ENCODE measurements at places on chromosomes 16 and 17.
A peak's percentile ranks its signal among the peaks of the same experiment; 100 is the strongest.

GRCh38 chr16:71573387-71574094 is 3.4 kb downstream of the TAT start:
- no peak for DNase-seq

- DNase-seq: no peak
These were observed 35.8 kb downstream of the TEKT5 start for GRCh38 chr16:10658943-10659342.

GRCh38 chr17:42584880-42585279 is 7.4 kb upstream of the PSMC3IP start:
- no peak for DNase-seq

DNA sequence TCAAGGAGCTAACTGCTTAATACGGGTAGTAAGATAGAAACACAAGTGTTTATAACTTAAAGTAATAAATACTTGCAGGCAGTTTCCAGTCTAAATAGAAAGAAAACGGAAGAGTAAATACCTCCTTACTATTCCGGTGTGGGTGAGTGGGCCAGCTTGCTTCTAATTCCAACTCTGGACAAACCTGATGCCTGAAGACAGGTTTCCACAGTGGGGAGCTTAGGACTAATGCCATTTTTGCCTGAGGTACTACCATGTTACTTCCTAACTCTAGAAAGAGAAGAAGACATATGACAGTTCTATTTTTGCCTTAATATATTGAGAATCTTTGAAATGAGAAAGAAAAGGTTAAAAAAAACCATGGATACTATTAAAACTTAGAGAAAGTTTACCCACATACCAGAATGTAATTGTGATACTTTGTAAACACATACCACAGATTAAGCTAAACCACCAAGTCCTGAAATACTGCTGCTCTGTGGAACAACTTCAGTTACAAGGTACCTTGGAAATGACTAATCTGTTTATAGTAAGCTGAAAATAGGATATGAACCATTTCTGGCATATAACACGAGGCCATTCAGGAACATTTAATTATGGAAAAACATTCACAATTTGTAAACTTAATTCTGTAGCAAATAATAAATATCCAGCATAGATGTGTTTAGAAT is 70.2 kb downstream of the ZZEF1 start:
- DNase-seq: no peak

DNA sequence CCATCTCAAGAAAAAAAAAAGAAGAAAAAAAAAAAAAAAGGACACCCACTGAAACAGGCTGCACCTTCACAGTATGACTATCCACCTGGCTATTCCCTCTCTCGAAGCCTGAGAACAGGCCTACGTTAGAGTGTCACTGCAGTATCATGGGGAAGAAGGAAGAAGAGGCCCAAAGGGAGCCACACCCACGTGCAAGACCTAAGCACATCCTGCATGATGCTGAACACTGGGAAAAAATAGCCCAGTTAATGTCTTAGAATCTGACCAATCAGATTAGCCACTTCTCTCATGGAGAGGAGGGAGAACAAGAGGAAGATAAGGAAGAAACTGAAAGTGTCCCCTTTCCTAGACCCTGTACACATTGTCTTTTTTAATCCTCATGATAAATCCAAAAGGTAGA is 19.5 kb upstream of the MED13 start:
- DNase-seq: no peak

DNA sequence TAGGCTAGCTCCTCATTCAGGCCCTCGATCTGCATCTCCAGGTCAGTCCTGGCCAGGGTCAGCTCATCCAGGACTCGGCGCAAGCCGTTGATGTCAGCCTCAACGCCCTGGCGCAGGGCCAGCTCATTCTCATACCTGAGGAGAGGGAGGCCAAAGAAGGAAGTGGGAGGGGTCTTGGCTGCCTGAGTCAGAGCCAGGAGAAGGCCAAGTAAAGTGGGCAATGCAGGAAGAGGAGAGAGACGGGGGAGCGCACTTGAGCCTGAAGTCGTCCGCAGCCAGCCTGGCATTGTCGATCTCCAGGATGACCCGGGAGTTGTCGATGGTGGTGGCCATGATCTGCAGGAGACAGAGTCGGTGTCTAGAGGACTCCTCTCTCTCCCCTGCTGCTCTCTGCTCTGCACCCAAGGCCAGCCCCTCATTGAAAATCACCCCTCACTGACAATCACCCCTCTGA is 1.8 kb downstream of the KRT15 start:
- no peak for DNase-seq

- DNase-seq: no peak
These were observed 2.0 kb downstream of the SMIM22 start for GRCh38 chr16:4796982-4797804.

DNA sequence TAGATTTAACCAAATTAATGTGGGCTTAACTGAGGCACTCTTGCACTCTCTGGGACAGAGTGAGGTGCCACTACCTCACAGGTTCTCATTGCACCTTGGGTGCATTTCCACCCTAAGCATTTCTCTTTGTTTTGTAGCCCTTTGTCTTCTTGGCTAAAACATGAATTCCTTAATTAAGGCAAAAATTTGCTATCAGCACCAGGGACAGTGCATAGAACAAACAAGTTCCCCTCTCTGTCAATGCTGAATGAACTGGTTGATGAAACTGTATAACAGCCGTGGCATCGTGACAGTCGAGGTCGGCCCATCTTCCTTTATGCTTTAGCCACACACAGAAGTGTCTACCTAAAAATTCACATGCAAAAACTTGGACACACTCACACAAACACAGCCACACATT is 74.8 kb downstream of the HS3ST2 start:
- no peak for DNase-seq

- peak; percentile 68 for DNase-seq
These were observed 671 bp downstream of the DGKE start for GRCh38 chr17:56834380-56835263.

DNA sequence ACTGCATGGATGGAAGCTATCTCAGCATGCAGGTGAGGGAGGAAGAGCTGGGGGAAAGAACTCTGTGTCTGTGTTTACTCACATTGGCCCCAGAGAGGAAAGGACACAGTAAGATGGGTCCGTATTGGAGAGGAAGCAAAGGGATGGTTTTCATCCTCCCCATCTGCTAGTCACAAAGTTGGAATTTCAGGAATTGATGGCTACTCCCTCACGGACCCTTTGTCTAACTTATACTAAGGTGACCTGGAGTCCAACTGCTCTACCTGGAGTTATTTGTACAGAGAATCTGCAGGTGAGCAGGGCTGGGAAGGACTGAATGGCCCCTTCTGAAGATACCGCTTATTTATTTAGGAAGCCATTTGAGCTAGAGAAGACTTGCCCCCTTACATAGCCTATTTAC is 55.1 kb downstream of the WNT3 start:
- DNase-seq: no peak

DNA sequence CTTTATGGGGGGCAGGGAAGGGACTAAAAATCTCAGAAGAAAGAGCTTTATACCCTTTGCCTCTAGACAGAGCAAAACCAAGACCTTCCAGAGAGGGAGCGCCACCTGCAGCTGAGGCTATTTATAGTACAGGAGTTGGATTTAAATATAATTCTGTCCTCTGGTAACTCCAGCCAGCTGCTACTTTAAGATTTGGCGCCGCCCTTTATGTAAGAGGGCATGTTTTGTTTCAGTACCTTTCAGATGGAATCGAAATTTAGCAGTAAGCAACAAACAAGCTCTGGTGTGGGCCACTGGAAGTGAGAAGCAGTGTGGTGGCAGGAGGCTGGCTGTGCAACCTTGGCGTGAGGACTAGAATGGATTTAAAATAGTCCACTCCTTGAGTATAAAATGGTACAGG is 5.2 kb upstream of the GUCY2D start:
- DNase-seq: peak; percentile 37

- DNase-seq: peak; percentile 29
These were observed 389 bp downstream of the DUS1L start for GRCh38 chr17:82065193-82065637.

GRCh38 chr17:2174468-2175293 is 119.8 kb downstream of the HIC1 start:
- no peak for DNase-seq

- no peak for DNase-seq
These were observed 20.6 kb downstream of the MAP2K4 start for GRCh38 chr17:12041312-12041711.

- DNase-seq: no peak
These were observed 423.9 kb downstream of the WWOX start for GRCh38 chr16:78523212-78523985.

GRCh38 chr17:72930031-72930430 is 162.5 kb downstream of the SLC39A11 start:
- no peak for DNase-seq

DNA sequence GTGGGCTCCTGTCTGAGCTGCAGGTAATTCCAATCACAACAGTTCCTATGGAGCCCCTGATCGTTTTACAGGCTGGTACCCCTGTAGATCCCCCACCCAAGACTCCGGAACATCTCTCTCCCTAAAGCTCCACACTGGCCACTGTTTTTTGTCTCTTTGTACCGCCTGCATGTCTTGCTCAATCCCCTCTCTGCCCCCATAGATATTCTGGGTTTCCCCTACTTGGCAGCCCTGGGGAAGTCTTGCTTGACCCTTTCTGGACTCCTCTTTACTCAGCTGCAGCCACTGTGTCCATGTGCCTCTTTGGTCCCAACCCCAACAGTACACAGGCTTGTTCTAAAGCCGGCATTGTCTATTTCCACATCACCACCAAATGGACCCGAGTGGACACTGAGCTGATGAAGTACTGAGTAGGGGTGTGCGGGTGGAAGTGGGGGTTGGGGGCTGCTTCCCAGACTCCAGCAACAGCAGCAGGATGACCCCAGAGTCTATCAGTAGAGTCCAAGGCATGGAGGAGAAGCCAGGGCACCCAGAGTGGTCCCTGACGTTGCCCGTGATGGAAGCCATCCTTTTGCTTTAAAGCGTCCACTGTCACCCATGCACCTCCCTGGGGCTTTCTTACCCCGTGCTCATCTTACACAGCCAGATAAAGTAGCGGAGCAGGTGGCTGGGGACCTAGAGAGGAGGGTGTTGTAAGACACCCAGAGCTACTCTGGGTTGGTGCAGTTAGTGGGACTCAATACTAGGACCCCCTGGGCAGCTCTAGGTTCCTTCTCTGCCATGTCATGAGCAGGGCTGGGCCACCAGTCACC is 6.4 kb downstream of the CD300LB start:
- DNase-seq: no peak

GRCh38 chr17:67019809-67020208 is 24.5 kb upstream of the CACNG1 start:
- no peak for DNase-seq

DNA sequence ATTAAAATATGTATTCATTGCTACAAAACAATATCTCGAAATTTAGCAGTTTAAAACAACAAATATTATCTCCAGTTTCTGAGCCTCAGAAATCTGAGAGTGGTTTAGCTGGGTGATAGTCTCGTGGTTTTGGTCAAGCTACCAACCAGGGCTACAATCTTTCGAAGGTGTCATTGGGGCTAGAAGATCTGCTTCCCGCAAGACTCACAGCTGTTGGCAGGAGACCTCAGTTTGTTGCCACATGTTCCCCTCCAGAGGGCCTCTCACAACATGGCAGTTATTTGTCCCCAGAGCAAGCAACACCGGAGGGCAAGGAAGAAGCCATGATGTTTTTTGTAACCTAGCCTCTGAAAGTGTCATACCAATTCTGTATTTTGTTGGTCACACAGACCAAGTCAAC is 12.0 kb upstream of the BCAS3 start:
- no peak for DNase-seq

All from activated naive CD8-positive, alpha-beta T cell treated with anti-CD3 and anti-CD28 coated beads, Interleukin-2, amount 50 U/mL, for 24 hours (primary cell).